ENCODE measurements at places on chromosomes 6 and 20.

DNA sequence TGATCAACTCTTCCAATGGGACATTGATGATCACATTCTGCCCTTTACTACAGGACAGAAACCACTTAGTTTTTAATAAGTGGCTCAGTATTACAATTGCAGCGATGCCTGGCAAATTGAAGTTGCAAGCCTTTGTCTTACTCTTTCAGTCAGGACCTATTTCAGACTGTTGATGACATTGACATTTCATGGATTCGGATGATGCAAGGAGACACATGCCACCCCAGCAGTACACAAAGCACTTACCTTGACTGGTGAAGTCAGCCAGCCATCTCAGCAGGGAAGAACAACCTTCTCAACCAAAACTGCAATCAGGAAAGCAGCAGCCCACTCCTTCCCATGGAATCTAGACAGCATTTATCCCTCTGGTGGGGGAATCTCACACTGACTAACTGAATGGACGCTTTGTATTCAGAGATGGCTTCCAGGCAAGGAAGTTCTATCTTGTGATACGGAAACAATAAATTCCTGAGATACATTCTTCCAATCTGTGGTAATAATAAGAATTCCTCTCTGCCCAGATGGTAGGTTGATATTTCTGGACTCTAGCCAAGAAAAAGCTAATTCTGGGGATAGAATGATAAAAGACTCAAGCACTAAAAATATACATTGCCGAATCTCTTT lies 24.8 kb downstream of the NFYA start:
- DNase-seq, result peak; percentile 43

- no peak for DNase-seq
Observed at GRCh38 chr6:99138445-99138844, 190.7 kb upstream of the FBXL4 start.

DNA sequence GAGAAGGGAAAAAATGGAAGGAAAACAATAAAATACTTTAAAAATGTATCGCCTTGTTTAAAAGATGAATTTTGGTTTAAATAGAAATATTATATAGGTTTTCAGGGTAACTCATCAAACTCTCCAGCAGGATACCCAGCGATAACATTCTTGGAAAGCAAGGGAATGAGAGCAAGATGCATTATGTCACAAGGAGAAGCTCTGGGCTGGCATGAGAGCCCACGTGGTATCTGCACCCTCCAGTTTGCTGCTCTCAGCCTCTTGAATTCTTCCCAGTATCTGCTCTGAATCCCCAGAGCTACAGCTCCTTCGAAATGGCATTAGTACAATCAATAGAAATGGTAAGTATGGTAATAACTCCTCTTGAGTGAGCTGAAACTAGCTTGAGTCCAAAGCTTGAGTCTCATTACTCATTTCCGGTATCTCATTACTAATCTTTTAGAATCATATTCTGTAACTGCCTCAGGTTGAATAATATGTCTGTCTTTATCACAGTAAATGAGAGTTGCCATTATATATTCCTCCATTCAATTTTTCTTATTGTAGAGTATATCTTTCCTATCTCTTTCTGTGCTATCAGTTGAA lies 4.9 kb upstream of the TMEM242 start:
- DNase-seq, result no peak

GRCh38 chr6:108693430-108694154 lies 132.9 kb downstream of the FOXO3 start:
- no peak for DNase-seq

DNA sequence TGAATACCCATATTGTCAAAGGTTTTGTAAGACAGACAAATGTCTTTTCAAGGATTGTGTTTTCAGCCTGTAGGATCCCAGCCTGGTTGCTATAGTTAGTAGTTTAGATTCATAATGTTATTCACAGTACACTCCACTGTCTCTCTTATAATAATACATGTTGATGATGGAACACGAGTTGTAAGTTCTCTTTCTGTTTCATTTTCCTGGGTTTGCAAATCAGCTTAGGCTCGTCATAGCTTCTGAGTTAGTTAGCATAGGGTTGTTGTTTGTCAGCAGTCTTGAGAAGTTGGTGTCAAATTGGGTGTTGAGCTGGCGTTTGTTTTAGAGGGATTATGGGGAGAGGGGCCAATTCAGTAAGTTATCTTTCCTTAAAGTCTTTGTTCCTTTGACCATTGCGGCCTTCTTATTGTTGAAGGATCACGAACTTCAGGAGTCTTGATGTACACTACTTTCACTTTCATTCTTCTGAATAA lies 45.8 kb downstream of the QKI start:
- peak; percentile 10 for DNase-seq

DNA sequence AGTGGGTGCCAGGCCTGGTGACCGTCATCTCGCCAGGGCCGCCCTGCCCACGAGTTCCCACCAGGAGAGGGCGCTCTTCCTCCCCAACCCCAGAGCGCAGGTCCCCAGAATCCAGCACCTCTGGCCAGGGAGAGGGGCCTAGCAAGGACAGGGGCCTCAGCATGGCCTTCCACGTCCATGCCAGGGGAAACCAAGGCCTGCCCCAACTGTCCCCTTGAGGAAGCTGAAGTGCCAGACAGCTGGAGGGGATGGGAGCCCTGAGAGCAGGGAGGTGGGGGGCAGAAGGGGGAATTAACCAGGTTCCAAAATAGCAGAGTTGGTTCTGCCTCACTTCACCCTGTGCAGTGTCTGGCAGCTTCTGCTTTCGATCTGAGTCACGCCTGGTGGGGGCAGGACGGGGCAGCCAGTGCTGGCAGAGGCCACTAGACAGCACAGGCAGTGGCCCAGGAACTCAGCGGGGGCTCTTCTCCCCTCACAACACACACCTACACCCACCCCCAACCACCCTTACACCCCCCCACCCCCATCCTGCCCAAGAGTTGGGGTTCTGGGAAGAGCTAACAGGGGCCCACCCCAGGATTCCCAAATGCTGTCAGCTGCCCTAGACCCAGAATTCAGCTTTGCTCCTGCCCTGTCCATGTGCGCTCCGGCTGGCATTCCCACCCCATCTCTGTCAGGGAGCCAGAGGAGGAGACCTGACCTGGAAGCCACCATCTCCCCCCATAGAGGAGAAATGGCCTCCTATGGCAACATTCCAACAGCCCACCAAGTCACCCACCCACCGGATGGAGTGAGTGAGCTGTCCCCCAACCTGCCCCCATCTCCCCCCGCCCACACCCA lies 29.2 kb downstream of the TFEB start:
- DNase-seq, result peak; percentile 76

- DNase-seq, result no peak
Observed at GRCh38 chr20:53307964-53308597, 285.6 kb downstream of the ZNF217 start.

- DNase-seq, result no peak
Observed at GRCh38 chr6:35077713-35078105, 63.4 kb downstream of the TCP11 start.

DNA sequence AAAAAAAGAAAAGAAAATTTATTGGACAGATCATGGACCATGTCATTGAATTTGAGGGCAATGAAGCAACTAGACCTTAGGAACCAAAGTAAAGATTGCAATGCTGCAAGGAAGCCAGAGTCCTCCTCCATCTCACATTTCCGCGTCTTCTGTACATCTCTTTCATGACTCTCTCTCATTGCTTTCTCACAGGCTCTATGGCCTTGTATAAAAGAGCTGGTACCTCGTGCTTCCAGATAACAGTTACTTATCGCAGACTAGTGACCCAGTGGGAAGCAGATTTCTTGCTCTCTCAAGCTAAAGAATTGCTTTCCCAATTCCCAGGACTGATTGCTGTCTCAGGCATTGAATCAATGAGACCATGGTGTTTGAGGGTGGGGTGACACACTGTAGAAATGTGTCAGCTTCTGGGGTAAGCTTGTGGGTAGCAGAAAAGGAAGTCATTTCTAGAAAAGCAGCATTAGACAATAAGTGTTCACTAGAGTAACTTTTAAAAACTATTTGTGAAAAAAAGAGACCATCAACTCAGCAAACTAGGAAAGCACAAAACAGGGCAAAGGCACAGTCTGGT lies 635.3 kb downstream of the UTRN start:
- DNase-seq, result no peak

DNA sequence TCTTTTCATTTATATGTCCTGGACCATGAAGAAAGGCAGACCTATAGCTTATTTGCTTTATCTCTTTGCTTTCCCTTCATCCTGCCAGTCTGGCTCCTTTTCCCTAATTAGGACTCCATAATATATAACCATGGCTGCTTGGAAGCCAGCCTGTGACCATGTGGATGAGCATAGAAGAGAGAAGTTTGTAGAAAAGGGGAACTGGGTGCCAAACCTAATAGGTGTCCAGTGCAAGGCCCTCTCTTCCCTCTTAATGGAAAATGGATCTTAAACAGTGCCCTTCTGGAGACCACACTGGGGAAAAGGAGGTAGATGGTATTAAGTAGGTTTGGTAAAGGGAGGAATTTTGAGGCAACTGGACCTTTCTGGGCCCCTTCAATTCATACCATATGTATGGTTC lies 16.7 kb upstream of the OSTM1 start:
- DNase-seq, result no peak

DNA sequence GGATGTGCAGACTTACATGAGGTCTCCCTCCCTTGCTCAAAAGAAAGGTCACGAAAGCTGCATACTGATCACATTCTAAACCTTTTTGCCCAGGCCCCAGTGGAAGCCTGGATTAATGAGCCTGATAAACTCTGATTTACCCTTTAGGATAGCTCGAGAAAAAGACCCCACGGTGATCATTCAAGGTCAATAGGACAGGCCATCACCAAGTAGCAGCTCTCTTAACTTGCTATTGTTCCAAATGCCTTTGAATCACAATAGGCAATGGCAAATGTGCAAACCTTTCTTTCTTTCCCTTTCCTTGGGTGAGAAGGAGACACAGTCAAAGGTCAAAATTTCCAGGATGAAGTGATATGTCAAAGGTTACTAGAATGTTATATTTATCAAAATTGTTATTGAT lies 327.3 kb downstream of the HDGFL1 start:
- no peak for DNase-seq

- DNase-seq, result no peak
Observed at GRCh38 chr6:159777240-159777904, 12.0 kb downstream of the TCP1 start.

GRCh38 chr6:55293116-55293515 lies 34.2 kb upstream of the GFRAL start:
- no peak for DNase-seq

DNA sequence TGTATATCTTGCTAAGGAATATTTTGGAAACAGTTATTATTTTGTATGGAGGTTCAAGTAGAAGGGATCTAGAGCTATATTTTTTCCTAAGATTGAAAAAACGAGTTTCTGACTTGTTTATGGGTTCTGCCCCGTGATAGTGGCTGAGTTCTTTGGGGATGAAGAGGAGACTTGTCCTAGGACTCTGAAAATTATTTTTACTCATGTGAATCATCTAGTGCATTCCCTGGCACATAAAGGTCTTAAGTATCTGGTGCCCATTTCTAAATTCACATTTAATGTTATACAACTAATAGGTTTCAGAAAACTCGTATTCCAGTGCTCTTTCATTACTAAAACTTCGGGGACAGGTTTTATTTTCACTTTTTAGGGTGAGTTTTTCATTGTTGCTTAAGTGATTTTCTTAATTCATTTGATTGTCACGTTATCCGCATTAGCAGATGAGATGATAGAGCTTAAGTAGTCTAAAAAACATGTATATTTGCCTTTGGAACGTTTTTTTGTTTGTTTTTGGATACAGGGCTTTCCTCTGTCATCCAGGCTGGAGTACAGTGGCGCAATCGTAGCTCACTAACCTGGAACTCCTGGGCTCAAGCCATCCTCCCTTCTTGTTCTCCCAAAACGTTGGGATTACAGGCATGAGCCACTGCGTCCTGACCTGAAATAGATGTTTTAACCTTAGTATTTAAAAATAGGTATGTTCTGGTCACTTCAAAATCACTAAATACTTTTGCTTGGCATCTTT lies 2.1 kb downstream of the NFYA start:
- no peak for DNase-seq

DNA sequence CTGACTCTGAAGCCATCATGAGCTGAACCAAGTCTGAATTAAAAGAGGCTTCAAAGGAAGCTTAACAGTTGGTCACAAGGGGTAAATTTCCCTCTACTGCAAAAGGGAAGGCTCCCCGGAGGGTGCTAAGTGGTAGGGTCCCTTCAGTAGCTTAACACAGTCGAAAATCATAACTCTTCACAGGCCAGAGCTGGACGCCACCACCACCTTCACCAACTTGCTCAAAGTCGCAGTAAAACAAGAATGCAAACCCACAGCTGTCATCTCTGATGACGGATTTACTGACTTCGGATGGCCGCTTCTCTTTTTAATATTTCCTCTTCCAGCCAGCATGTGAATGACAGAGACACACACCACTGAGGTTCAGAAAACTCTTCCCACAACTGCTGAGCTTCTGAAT lies 144.7 kb upstream of the FBXL4 start:
- DNase-seq, result no peak

- no peak for DNase-seq
Observed at GRCh38 chr6:68211242-68211795, 423.8 kb upstream of the ADGRB3 start.

- no peak for DNase-seq
Observed at GRCh38 chr6:64255000-64255399, 619.4 kb downstream of the PHF3 start.

All from hepatic stellate cell (primary cell).